Activated CD8-positive, alpha-beta memory T cell treated with anti-CD3 and anti-CD28 coated beads, Interleukin-2, amount 50 U/mL, for 48 hours (primary cell): ENCODE measurements at places on chromosomes 13 and 19.

GRCh38 chr19:8088752-8089663 lies 36.4 kb downstream of the CCL25 start:
- DNase-seq: no peak

DNA sequence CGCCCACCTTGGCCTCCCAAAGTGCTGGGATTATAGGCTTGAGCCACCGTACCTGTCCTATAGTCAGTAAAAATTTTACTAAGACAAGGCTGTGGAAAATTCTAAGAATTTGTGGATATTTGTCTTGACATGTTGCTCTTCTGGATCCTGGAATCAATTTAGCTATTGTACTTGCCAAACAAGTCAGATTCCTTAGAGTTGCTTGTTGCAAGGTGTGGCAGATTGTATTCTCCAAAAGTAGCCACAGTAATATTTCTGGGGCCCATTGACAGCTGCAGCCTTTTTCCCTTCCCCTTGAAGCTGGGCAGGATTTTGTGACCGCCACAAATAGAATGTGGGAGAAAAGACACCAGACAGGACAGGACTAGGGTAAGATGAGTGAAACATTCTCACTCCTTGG lies 98.8 kb upstream of the TMTC4 start:
- DNase-seq: no peak

DNA sequence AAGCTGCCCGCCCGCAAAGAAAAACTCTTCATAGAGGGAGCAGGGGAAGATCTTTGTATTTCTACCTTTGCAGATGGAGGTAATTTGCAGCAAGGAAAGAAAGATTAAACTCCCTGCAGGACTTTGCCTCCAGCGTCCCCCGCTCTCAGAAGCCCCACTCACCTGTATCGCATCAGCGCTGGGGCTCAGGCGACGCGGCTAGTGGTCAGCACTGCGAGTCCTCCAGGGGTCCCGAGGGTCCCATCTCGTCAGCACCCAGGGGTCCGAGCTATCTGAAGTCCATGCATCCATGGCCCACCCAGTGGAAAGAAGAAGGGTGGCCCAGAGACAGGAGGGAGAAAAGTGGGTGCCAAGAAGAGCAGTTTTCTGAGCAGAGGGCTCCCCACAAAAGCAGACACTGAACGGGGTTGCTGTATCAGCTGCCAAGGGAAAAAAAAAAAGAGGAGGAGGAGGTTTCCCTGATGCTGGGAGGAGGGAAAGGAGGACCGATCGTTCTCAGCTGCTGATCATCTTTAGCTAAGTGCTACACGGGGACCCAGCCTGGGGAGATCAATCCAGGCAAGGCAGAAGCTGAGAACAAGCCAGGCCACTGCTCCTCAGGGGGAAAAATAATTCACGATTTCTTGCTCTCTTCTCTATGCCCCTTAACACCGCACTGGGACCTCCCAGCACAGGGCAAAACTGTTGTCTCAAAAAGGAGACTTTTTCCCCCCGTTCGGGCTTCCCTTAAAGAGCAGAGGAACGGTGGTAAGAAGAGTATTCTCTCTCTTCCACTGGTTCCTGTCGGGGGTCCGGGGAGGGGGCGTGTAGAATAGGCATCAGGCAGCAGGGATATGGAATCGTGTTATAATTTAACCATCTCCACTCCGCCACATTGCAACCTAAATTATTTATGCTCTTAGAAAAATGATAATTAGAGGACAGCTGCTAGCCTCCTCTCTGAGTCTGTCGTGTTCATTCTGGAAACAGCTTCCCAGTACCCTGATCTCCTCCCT lies 117.7 kb upstream of the CACNA1A start:
- no peak for DNase-seq

GRCh38 chr19:15614507-15615379 lies at the start of gene CYP4F8:
Gene CYP4F8 (plus strand): TSS chr19:15615218. CDS start chr19:15615617, 399 bp downstream.
- DNase-seq: no peak

DNA sequence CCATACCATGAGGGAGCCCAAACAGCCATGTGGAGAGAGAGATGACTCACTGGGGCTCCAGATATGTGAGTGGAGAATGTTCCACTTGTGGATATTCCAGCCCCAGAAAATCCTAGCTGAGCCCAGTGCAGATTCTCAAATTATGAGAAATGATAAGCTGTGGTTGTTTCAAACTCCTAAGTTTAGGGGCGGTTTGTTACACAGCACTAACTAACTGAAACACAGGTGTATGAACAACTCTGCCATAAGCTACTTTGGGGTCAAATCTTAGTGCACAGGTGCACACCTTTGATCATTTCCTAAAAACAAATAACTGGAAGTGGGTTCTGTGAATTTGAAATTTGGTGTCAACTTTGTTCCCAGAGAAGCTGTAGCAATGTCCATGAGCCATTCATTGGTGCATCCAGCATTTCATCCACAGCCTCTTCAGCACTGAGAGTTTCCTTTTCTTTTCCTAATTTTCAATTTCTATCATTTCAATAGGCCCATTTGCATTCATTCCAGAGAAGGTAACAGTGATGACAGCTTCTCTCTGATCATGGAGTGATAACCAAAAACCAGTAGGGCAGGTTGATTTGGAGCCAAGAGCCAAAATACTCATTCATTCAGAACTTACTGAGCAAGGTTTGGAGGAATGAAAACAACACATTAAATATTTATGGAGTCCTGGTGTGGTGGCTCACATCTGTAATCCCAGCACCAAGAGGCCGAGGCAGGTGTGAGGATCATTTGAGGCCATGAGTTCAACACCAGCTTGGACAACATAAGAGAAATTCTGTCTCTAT lies 8.8 kb upstream of the CLPP start:
- no peak for DNase-seq

GRCh38 chr13:49302817-49303216 lies 55.1 kb downstream of the CDADC1 start:
- DNase-seq: no peak

DNA sequence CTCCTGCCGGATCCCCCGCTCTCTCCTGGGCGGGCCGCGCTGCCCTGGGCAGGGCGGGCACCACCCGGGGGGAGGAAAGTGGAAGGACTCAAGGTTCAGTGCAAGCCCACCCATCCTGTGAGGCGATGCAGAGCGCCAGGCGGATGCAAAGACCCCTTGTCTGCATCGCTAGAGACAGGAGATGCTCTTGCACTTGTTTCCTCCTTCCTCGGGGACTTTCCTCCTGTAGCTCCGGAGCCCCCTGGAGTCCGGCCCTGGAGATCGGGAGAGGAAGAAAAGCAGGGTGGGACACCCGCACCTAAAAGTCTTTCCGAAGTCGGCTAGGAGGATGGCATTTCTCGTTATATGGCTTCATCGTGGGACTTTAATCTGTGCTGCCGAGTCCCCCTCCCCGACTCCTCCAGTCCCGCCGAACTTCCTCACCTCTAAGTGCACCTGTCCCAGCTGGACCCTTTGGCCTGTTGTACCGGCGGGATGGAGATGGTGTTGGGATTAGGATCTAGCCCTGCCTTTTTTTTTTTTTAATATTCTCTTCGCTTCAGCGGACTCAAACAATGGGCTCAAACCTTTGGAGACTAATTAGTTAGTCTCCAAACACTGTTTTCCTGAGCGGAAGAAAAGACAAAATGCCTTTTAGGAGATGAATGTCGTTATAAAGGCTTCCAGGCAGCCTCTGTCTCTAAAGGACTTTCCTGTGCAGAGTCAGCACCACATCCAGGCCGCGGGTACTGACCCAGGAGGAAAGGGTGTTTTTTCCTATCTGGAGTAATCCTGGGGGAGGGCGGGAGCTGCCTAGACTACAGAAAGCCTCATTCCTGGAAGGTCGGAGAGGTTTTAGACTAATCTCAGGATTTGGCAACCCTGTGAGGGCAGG lies 725 bp downstream of the FAM124A start:
- peak; percentile 56 for DNase-seq

GRCh38 chr13:75309981-75310580 lies 171.9 kb downstream of the TBC1D4 start:
- no peak for DNase-seq

DNA sequence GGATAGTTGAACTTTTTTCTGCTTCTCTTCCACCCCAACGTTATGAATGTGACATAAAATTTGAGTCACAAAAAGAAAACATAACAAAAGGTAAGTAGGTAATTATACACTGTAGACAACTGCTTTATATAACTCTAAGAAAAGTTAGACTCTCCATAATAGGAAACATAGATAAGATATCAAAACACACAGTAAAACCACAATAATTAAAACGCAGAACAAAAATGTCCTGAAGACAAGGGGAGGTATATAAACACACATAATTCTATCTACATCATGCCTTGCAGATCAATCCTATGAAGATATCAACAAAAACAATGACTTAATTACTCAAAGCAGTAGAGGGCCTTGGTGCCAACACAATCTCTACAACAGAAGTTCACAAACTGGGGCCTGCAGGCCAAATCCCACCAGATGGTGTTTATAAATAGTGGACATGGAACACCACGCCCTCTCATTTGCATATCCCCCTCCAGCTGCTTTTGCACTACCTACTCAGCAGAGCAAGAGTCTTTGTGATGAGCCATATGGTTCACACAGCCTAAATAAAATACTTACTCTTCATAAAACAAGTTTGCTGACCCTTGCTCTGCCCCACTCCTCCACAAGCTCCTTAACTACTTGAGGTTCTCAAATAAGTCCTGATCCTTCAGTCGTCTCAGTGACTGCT lies 254.7 kb downstream of the KLF12 start:
- no peak for DNase-seq

DNA sequence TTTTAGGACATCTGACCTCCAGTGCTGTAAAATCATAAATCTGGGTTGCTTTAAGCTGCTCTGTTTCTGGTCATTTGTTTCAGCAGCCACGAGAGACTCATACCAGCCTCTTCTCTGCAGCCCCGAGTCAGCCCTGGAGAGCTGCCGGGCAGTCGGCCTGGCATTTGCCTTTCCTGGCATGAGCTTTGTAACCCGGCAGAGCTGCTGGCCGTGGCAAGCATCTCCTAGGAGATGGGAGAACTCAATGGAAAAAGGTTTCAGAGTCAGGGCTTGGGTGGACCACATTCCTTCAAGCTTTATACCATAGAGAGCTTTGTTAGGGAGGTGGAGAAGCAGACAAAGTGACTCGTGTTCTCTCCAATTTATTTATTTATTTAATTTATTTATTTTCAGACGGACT lies 21.6 kb upstream of the CCL25 start:
- no peak for DNase-seq

GRCh38 chr13:29545988-29546387 lies 49.5 kb downstream of the SLC7A1 start:
- DNase-seq: no peak

DNA sequence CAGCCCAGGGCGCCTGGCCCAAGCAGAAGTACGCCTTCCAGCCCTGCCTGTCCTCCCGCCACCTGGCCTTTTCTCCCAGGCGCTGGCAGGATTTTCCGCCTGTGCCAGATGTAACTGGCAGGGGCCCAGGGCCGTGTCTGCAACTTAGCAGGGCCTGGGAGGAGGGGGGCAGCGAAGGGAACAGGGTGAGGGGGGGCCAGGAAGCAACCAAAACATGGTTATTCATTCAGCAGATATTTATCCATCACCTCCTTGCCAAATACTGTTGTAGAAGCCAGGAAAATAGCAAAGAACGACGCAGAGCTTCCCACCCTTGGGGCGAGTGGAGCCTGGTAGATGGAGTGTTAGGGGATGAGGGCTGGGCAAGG lies 5.6 kb downstream of the TLE6 start:
- DNase-seq: no peak

GRCh38 chr19:18205200-18205892 lies 1.5 kb upstream of the RAB3A start:
- DNase-seq: peak; percentile 79

DNA sequence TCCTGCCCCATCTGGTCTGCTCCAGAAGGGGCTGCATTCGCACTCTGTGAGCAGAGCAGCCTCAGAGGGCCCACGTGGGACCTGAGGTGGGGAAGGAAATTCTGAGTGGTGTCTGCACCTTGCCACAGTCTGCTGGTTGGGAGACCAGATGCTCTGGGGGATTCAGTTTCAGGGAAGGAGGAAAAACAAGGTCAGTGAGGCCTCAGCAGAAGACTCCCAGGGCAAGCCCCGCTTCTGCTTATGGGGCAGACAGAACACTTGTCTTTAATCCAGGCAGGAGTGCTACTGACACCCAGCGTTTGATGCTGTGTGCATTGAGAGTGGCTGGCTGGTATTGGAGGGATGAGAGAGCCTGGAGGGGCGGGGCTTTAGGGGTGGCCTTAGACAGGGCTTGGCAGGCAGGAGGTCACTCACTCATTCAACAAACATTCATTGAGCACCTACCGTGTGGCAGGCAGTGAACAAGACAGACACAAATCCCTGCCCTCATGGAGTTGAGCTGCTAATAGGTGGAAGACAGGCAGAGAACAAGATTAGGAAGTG lies 4.9 kb upstream of the CLEC17A start:
- no peak for DNase-seq

DNA sequence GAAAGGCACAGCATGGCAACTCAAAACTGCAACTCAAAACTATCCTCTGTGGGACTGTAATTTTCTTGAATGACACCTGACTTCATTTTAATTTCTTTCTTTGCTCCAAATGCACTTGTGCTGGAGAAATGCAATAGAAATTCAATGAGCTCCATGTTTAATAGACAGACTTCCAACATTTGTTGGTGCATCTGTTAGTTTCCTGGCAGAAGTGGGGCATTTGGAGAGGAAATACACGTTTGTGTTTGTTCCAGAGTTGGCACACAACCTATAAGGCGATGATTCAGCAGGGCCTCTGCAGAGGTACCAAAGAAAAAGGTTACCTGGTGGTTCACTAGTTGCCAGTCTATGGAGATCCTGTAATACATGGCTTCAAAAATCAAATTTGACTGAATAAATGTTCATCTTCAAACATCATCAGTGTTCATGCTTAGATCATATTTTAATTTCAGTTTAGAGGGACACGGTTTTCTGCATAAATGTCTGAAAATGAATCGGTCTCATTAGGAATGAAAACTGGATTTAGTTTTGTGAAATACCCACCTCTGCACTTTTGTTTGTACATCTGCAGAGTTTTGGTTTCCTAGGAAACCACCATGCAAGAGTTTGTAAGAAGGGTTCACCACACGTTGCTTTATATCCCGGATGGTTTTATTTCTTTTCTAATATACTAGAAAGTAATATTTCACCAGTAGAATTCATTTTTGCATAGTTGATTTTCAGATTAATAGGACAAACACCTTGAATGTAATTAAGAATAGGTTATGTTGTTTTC lies 21.8 kb upstream of the OBI1 start:
- DNase-seq: no peak

DNA sequence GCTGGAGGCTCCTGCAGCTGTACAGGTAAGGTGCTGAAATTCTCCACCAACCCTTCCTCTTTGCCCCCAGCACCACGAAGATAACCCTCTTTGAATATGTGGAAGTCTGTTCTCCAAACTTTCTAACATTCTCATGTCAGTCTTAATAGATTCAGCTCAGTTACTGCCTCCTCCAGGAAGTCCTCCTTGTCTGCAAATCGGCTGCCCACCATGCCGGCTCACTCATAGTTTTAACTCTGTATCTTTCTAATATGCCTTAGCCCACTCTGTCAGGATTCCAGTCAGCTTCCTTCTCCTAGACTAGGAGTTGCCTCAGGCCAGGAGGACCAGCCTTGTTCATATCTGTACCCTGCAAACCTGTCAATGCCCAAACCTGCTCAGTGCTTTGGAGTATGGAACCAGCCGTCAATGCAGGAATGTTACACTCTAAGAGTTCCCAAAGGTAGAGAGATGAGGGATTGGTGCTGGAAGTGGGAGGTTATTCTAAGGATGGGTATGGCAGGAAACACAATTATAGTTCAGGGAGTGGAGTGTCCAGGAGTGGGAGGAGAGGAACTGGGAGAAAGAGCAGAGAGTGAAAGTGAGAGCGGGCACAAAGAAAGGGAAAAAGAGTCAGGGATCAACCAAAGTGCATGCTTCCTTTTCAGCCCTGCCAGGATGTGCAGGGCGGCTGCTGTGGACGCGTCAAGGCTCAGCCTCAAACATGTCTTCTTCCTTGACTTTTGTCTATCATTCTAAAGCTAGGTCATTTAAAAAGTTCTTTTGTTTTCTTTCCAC lies 38.0 kb upstream of the ALOX5AP start:
- no peak for DNase-seq

GRCh38 chr19:4969292-4969771 lies 419 bp downstream of the KDM4B start:
- no peak for DNase-seq
